Sciatic nerve (tissue), 2 donors: ENCODE measurements at places on chromosomes 6 and 20. TPM values are rescaled to one million over a fixed set of nuclear protein-coding genes. Genes with fewer than 3 reads are reported as not detected.

- DNase-seq, result no peak
These were observed 14.2 kb upstream of the SLCO4A1 start for GRCh38 chr20:62627901-62628612.

DNA sequence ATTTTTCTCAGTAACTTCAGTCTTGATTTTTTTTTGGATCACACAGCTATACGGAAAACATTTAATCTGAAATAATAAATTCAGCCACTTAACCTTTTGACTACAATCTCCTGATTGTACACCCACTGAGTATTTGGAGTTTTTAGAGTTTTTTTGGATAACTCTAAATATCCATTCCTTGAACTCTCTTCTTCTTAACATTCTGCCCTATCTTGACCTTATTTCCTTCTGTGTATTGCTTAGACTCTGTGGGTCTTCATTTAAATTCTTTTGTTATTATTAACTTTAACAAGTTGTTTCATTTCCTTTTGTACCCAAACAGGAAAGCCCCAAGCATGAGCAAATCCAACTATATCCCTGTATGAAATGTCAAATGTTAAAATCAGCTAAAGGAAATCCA, 170.2 kb upstream of the PTCHD4 start:
- no peak for DNase-seq

GRCh38 chr6:23983735-23984134, 142.3 kb upstream of the NRSN1 start:
- no peak for DNase-seq

GRCh38 chr6:35295036-35295435, 2.6 kb upstream of the DEF6 start:
- no peak for DNase-seq

GRCh38 chr6:169986171-169986847, 234.9 kb downstream of the ERMARD start:
- DNase-seq, result peak; percentile 42

DNA sequence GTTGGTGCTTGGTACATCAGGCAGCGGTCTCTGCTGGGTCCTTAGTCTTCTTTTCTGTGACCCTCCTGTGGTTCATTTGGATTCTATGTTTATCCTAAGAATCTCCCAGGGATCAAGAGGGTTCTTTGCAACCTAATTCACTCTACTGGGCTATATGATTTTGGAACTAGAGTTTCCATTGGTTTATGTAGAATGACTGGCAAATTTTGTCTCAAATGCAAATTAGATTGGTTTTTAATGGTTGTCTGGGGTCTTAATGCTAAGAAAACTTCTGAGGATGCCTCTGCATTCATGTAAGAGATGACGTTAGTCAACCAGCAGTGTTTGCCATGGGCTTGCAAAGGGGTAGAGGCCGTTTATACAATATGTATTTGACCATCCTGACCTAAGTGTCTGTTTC, 129.8 kb upstream of the ZFP64 start:
- no peak for DNase-seq

DNA sequence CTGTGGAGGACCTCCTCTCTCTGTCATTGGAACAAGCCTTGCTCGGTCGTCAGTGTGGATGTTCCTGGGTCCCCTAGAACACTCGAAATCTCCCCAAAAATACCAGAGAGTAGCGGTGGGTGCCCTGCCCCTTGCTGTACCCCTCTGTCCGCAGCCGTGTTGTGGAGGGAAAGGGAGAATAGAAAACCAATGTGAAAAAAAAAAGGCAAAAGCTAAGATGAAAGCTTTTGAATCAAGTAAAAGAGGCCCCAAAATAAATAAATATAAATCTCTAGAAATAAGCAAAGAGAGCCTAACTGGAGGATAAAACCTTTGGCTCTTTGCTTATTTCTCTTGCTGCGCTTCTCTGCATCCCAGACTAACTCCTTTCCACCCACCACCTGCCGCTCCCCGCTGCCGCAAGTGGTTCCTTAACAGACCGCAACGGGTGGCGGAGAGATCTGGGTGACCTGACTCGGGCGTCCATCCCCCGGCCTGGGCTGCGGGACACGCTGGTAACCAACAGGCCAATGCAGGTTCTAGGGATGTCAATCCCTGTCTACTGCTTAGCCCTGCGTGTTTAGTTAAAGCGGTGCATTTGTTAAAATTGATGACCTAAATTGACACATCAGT, 110.0 kb downstream of the GPX5 start:
- no peak for DNase-seq

GRCh38 chr6:161374971-161375873, 101.4 kb upstream of the AGPAT4 start:
- peak; percentile 76 for DNase-seq

GRCh38 chr6:158803733-158804143, 15.4 kb downstream of the EZR start:
- no peak for DNase-seq

DNA sequence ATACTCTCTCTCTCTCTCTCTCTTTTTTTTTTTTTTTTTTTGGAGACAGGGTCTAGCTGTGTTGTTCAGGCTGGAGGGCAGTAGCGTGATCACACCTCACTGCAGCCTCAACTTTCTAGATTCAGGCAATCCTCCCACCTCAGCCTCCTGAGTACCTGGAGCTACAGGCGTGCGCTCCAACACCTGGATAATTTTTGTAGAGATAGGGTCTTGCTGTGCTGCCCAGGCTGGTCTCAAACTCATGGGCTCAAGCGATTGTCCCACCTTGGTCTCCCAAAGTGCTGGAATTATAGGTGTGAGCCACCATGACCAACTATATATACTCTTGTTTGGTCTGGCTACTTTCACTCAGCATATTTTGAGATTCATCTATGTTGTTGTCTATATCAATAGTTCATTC, 154.9 kb downstream of the ZFAND3 start:
- no peak for DNase-seq

DNA sequence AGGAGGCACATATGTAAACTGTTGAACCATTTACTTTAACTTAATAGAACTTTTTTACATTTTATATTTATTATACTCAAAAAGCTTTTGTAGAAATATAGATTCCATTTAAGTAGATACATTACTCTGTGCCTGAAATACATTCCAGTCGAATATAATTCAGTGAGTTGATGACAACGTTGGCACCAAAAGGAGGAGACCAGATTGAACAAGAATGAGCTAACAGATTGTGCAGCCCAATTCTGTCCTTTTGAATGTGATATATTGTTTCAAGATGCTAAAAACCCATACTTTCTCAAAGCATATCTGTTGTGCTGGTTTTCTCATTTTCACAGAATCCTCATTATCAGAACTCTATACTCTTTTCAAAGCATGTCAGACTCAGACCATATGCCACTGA, 147.4 kb upstream of the SIM1 start:
- no peak for DNase-seq

- no peak for DNase-seq
These were observed 59.9 kb downstream of the KLHL31 start for GRCh38 chr6:53605543-53606235.

DNA sequence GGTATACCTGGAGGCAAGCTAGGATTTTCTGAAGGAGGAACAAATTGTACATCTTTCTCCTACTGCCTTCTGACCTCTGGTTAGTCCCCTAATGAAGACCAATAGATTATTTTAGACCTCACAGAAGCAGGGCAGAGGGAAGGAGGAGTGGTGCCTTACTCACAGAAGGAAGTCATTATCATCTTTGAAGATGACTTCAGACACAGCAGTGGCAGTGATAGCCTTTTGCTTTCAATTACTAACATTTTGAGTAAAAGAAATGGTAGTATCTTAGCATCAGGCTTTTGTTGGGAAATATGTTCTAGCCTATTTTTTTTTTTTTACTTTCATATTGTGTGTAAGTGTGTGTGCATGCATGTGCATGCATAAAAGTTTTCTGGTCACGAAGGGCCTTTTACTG, 164.2 kb upstream of the PLN start:
- no peak for DNase-seq

DNA sequence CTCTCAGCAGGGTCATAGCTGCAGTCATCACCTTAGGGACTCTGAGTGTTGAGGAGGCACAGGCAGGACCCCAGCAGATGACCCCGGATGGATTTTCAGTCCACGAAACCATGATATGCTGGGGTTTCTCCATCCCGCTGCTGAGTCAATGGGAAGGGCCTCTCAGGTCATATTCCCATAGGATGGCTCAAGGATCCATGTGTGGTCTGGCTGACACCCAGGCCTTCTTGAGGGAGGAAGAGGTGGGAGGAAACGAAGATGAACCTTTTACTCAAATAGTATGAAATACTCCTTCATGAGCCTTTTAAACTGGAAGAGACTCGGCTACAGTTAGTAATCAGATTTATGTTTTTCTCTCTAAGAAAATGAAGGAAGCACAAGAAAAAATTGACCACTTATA, 10.3 kb upstream of the RALY start:
- DNase-seq, result no peak

DNA sequence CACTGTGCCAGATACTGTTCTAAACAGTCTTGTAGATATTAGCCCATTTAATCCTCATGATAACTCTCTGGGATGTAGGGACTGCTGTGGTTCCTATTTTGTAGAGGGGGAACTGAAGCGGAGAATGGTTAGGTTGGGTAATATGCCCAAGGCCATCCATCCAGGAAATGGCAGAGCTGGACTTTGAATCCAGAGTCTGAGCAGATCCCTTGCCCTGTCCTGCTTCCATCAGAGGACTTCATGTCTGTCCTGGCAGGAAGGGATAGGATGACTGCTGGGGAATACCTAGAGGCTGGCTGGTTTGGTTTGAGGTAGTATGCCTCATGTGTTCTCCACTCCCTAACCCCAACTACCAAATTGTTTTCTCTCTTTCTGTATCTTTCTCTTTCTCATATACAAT, 44.6 kb downstream of the SAMD5 start:
- no peak for DNase-seq

DEFB132 gene
- not detected for total RNA-seq

TAAR5 gene
- total RNA-seq, result not detected

SCRT2 gene
- total RNA-seq, result not detected

WFDC10B gene
- total RNA-seq, result not detected

PGC gene
- 0.27 TPM for total RNA-seq

SLC4A11 gene
- 0.89 TPM for total RNA-seq

TGM2 gene
- total RNA-seq, result 70.3 TPM

RBBP8NL gene
- total RNA-seq, result not detected

RBM24 gene
- 3.1 TPM for total RNA-seq

VSTM2L gene
- 1.6 TPM for total RNA-seq

ARMC12 gene
- total RNA-seq, result 0.80 TPM

RBM12 gene
- 77.7 TPM for total RNA-seq

GRM1 gene
- total RNA-seq, result 0.45 TPM
